ENCODE measurements at places on chromosomes 4 and X.

DNA sequence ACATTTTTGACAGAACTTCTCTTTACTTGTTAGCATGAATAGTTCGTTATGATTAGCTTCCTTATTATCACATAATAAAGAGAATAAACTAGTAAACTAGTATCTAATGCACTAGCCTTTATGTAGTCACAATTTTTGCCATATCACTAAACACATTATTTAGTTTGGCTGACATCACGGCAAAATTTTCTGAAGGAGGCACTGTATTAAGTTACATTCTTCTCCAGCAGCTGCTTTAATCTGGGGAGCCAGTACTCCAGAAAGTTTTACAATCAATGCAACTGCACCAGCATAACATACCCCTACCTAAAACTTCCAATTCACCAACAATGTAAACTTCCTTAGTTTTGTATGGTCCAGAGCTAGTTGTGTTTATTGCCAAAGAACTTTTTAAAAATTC is 87.8 kb downstream of the FIP1L1 start:
- no peak for DNase-seq

DNA sequence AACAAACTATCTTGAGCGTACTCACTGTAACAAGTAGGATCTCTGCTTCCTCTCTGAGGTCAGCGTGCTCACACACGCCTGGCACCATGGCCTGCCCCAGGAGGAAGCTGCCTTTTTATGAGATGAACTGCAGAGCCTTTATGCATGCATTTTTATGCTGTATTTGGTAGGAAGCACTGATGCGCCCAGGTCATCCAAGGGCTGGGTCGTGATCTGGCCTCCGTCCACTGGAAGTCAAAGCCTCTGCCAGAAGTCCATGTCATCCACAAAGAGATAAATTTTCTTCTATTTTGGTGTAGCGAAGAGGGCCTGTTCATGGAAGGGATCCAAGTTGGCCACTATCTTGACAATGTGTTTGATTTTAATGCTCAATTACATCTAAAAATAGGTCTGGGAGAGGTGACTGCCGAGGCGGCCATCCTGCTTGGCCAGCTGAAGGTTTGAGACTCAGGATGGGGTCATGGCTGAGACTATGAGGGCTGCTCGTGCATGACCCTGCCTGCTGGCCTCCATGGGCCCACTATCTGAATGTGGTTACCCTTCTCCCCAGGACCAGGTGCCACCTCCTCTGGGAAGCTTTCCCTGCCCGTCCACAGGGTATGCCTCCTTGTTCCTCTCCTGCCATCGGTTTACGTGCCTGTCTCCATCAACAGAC is 50.3 kb downstream of the HTRA3 start:
- no peak for DNase-seq

DNA sequence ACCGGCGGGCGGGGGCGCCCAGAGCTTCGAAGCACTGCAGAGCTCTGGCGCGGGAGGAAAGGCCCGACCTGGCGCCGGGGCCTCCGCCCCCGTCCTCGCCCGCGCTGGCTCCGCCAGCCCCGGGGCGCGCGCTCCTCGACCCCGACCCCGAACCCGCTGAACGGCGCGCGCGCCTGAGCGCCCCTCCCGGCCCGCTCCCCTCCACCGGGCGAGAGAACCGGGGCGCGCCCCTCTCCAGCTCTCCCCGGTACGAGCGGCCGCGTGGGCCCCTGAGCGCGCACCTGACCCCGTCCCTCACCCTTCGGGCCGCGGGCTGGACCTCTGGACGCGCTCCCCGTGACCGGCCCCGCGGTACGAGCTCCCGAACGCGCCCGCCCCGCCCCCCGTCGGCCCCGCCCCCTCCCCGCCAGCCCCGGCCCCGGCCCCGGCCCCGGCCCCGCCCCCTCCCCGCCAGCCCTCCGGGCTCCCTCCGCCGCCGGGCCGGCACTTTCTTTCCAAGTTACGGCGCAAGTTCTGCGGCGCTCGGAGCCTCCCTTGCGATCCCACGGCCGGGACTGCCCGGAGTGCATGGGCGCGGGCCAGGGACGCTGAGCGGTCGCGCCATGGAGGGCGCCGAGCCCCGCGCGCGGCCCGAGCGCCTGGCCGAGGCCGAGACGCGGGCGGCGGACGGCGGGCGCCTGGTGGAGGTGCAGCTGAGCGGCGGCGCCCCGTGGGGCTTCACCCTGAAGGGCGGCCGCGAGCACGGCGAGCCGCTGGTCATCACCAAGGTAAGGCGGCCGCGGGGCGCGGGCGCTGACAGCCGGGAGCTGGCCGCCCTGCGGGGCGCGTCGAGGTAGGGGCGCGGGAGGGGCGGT is at the start of gene SHROOM2:
Gene SHROOM2, plus strand, starts transcription at position 486 of the 854 bp plus-strand sequence. Its CDS starts 117 bp downstream, at position 603.
- DNase-seq, result no peak

DNA sequence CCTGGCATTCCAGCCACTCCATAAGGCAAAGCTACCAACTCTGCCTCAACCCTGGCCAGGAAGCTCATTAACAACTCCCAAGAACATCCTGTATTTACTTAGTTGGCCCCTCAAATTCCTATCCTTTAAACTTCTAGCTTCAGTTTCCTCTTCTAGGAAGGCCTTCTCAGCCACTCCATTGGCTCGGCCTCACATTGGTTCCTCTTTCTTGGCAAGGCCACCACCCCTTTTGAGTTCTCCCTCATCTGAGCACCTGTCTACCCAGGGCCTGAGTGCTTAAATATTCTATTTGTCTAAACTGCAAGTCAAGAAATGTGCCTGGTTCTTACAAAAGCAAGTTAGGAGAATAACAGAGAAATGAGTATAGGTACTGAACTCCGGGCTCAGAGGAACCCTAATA is 10.0 kb downstream of the SMC1A start:
- no peak for DNase-seq

GRCh38 chrX:107729558-107730297 is 45.9 kb downstream of the TSC22D3 start:
- no peak for DNase-seq

DNA sequence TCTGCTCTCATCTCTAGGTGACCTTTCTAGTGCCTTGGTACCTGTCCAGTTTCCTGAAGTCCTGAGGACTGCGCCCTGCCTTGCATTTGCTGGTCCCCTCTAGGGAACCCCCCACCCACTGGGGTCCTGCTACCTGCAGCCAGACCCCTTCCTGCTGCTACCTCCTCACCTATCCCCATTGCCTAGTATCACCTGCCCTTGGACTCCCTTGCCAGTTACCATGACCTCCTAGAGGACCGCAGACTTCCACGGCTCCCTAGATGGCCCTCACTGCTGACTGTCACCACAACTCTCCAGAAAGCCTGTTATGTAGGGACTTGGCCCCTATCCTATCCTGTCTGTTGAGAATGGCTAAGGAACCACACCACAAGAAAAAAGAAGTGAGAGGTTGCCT is 166.6 kb downstream of the EFNB1 start:
- DNase-seq, result no peak
